ENCODE measurements at places on chromosomes 3 and 15.

- DNase-seq: no peak
Observed at GRCh38 chr3:103977417-103977816, 1389.3 kb upstream of the ALCAM start.

DNA sequence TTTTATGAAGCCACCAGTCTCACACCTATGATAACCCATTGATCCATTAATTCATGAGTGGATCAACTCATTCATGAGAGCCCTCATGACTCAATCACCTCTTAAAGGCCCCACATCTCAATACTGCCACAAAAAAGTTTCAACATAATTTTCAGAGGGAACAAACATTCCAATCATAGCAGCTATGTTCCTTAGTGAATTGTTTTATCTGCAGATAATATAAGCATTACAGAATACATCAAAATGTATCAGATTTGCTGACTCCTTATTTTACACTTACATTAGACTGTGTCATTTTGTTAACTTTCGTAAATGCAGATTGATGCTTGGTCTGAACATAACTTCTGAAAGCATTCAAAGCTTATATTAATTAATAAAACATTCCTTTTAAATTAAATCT is 155.3 kb upstream of the MBNL1 start:
- no peak for DNase-seq

DNA sequence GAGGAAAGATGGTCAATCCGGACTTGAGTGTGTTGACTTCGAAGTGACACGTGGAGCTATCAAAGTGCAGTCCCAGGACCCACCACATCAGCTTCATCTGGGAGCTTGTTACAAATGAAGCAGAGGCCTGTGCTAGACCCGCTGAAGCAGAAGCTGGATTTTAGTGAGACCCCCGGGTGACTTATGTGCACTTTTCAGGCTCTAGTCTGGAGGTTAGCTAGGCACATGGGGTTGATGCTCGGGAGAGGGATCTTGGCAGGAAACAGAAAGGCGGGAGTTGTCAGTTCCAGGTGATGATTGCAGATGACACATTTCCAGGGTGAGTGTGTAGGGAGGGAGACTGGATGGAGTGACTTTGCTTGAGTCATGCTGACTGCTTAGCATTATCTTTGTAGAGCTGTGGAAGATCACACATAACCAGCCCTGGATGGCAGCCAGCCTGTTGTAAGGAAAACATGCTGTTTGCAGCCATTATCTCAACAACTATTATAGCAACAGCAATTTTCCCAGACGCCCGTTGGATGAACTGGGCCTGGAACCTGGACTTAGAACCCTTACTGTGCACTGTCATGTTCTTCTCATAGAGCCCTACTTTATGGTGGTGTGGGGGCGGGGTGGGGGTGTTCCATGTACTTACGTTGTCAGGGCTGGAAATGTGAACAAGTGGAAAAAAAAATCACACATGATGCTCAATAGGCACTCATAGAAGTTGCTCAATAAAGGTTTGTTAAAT is 122.4 kb downstream of the THSD4 start:
- no peak for DNase-seq

DNA sequence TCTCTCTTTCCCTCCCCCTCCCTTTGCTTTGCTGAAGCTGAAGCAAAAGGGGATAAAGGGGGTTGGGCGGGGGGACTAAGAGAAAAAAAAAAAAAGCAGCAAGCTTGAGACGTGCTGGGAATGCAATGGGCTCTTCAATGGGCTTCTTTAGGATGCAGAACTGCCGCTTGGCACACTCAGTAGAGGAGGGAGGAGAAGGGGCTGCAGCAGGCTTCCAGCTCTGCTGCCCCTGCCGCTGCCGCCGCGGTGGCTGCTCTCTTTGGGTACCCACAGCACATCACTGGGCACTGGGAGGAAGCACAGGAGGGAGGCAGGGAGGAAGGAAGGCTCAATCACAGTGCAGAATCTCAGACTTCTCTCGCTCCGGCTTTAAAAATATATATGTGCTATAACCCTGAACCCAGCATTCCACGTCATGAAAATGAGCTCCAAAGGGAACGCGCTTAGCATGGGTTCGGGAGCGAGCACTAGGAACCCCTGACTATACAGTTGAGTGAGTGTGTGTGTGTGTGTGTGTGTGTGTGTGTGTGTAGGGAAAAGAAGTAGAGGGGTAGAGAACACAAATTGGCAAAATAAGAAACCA is 3.5 kb downstream of the SLITRK3 start:
- DNase-seq: no peak

- DNase-seq: no peak
Observed at GRCh38 chr15:65953622-65954021, 84.3 kb downstream of the RAB11A start.

DNA sequence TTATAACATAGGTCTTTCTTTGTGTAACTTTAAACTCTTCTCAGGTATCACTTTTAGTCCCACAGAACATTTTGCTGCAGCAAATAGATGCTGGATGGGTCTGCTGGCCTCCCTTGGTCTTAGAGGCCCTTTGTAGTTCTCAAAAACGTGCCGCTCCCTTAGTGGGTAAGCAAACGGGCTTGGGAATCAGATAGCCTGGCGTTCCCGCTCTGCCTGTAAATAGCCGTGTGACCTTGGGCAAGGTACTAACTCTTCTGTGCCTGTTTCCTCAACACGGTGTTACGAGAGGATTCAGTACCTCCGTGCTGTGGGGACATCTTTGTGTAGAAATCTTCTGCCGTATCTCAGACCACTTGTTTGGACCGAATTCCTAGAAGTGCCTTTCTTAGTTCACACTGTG is 64.4 kb downstream of the DNAJB8 start:
- DNase-seq: no peak

DNA sequence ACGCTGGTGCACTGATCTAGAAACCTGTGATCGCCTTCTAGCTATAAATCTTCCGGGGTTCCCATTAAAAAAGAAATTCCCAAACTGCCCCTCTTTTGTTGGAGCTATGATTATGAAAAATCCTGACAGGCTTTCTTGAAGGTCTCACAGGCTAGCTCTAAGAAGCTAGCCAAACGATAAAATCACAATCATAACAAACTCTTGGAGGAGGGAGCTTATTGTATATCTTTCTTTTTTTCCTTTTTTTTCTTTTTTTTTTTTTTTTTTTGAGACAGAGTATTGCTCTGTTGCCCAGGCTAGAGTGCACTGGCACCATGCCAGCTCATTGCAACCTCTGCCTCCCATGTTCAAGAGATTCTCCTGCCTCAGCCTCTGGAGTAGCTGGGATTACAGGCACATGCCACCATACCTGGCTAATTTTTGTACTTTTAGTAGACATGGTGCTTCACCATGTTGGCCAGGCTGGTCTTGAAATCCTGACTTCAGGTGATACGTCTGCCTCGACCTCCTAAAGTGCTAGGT is 72.0 kb downstream of the MYO1E start:
- DNase-seq: no peak

- DNase-seq: no peak
Observed at GRCh38 chr15:97995192-97995591, 34.7 kb downstream of the ARRDC4 start.

DNA sequence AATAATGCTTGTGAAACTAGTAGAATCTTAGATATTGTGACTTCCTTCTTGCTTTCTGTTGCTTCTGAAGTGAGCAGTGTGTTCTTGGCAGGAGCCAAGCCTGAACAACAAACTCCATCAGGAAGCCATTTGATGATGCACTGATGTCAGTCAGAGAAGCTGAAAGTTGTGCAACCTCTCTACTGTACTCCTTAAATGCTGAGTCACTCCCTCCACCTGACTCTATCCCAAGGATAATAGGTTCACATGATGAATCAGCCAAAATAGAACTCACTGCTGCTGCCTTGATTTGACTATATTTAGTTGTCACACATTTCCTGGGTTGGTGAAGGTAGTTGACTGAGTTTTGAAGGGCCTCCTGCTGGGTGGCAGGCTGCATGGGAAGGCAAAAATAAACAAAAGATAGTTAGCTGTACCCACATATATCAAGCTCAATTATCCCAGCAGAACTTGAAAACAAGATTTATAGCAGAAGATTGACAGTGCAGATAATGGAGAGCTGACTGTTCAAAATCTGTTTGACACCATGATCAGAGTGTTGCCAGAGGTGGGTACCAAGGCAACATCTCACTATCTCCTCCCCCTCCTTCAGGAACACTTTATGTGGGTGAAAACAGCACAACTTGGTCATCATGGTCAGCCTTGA is 328.4 kb upstream of the DPH6 start:
- DNase-seq: no peak

DNA sequence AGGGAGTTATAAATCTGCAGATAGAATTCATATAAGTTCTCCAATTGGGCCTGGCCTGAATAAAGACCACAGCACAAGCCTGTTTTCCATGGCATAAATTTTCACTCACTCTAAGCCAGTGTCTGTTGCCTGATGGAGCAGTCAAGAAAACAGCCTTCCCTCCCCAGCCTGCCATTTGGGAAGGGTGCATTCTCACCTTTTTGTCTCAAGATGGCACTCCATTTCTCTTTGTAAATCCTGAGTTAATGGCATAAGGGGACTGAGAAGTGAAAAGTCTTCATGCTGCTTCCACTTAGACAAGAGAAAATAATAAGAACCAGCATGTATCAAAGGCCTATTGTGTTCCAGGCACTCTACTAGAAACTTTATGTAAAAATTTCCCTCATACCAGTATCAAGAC is 115.6 kb upstream of the MANF start:
- no peak for DNase-seq

DNA sequence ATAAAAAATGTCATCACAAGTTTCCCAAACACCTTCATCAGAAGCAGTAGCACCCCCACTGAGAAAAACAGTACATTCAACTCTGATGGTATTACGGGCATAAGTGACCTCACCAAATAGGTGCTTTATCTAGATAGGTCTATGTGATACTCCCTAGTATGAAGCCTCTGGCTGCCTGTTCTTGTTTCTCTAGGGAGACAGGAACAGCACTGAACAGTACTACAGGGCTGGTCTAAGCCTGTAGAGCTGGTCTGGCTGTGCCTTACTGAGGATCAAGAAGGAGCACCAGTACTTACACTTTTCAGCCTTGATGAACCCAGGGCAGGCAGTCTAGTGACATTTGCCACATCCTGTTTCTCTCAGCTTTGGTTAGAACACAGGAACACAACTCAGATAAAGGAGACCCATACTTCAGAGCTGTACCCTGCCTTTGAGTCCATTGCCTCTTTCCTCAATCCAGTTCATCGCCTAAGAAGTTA is 35.9 kb downstream of the OXNAD1 start:
- DNase-seq: no peak

- no peak for DNase-seq
Observed at GRCh38 chr3:37287776-37288175, 113.4 kb upstream of the LRRFIP2 start.

- DNase-seq: no peak
Observed at GRCh38 chr3:52609316-52609815, 73.0 kb downstream of the UQCC5 start.

GRCh38 chr3:156358232-156358631 is 196.7 kb downstream of the SSR3 start:
- DNase-seq: no peak

- no peak for DNase-seq
Observed at GRCh38 chr3:51715231-51715976, 8.5 kb downstream of the GRM2 start.

GRCh38 chr3:43785551-43785950 is 94.8 kb downstream of the ABHD5 start:
- DNase-seq: no peak

GRCh38 chr15:70442616-70443321 is 320.6 kb downstream of the UACA start:
- no peak for DNase-seq

- no peak for DNase-seq
Observed at GRCh38 chr15:73284090-73284716, 84.6 kb downstream of the HCN4 start.

- DNase-seq: peak; percentile 23
Observed at GRCh38 chr3:50205413-50206276, 574 bp downstream of the SLC38A3 start.

GRCh38 chr15:78100886-78101285 is 8.5 kb downstream of the SH2D7 start:
- no peak for DNase-seq

DNA sequence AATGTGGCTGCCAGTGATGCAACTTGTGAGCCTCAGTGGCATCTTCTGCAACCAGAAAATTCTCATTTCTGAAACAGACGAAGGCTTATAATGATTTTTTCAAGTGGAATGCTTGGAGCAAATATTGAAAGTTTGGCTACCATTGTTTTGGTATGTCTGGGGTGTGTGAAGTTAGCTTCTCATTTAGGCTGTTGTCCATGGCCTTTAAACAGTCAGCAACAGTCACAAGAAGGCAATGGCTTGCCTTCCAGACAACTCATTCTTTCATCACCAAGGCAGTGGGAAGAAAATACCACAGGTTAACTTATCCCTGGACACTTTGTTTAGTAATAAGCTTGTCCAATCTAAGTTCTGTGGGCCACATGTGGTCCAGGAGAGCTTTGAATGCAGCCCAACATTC is 4.7 kb upstream of the BNC1 start:
- DNase-seq: no peak

- no peak for DNase-seq
Observed at GRCh38 chr3:161471211-161471610, 25.4 kb upstream of the OTOL1 start.

GRCh38 chr3:33855884-33856546 is 57.6 kb downstream of the PDCD6IP start:
- no peak for DNase-seq

DNA sequence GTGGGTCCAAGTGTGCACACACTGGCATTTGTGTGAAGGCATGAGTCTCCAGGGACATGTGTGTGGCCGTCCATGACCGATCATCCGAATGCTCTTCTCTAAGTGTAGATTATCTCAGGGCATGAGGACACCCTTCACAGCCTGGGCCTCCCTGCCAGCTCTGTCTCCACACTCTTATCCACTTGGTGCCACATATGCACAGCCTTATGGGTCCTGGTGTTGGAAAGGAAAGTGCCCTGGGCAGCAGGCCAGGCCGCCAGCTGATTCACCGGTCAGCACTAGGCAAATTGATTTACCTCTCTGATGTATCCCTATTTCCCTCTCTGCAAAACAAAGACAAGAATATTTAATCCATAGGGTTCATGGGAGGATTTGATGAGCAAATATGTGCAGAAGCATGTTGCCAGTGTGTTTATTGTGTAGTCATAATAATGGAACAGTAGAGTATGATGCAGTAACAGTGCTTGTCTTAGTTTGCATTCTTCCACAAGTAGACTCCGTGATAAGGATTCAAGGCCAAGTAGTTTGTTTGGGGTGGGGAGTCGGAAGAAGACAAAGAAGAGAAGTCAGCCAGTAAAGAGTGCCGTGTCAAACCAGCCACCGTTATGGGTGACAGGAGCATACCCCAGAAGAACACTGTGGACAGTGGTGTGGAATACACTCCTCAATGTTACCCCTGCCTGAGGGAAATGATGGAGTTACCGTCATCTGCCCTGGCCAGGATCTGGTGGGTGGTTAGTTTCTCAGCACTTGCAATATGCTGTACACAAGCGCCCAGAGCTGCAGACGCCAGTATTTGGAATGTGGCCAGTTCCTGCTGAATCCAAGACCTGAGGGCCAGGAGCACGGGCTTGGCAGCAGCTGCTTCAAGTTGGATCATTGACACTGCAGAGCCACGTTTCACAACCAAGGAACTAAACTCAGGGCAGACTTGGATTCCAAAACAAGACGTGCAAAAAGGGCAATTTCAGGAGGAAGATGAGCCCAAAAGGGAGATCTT is 85.1 kb downstream of the MTHFS start:
- no peak for DNase-seq

All from stimulated activated CD4-positive, alpha-beta T cell treated with anti-CD3 and anti-CD28 coated beads, Interleukin-12 subunit alpha, Interleukin-12 subunit beta, amount 100 ng/mL, for 4 hours (primary cell).